Cortex of kidney (tissue), 1 donor: ENCODE measurements at places on chromosomes 2 and 18.

DNA sequence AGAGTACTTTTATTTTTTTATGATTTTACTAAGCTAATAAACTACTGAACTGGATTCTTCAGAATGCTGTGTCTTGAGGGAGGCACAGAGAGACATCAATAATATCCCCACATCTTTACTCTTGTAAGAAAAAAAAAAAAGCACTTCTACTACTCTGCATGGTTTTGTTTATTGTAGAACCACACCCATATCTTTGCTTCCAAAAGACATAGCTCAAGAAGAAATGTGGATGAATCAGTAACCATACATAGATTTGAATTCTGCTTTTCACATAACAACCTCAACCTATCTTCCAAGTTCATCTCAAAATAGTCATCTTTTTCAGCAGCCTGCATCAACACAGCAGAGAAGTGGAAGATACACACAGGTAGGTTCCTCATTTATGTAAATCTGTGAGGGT, 12.2 kb upstream of the COL5A2 start:
- no peak for DNase-seq

DNA sequence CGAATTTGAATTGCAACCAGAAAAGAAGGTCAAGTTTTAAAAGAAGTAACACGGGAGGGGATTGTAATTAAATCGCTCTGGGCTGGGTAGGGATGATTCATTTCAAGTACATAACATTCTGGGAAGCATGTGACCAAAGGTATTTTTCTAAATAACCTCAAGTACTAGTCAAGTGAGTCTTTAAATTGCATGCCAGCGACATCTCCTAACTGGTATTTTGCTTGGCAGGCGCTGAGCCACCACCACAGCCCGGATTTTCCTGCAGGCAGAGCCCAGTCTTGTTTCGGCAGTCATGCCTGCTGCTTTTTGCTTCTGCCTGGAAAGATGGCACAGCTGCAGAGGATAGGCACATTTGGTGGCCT, 33.7 kb upstream of the NPAS2 start:
- no peak for DNase-seq

GRCh38 chr18:21684731-21685130, 19.8 kb downstream of the ABHD3 start:
- no peak for DNase-seq

GRCh38 chr2:208722731-208723130, 316.1 kb downstream of the PTH2R start:
- no peak for DNase-seq

DNA sequence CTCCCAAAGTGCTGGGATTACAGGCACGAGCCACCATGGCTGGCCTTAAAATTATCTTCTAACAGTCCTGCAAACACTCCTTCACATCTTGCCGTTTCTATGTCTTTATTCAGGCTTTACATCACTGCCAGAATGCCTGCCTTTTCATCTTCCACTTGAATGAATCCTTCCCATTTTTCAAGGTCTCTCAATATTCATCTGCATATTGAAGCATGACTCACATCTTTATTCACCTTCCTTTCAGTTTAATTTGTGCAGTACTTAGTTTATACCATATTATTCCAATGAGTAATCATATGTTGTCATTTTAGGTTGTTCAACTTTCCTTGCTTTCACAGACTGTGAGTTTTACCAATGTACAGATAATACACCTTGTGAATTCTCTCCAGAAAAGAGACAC, 510.1 kb upstream of the PIK3C3 start:
- no peak for DNase-seq

- no peak for DNase-seq
Observed at GRCh38 chr18:35131387-35132020, 90.3 kb downstream of the MAPRE2 start.

DNA sequence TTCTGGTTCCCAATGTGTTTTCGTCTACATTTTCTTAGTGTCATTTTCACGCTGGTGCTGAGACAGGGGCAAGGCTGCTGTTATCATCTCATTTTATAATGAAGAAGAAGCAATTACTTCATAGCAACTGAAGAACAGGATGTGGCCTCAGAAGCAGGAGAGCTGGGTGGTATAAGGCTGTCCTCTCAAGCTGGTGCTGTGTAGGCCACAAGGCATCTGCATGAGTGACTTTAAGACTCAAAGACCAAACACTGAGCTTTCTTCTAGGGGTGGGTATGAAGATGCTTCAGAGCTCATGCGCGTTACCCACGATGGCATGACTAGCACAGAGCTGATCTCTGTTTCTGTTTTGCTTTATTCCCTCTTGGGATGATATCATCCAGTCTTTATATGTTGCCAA, 7.3 kb downstream of the IL36G start:
- DNase-seq: no peak

GRCh38 chr2:86686905-86687304, 33.2 kb upstream of the RMND5A start:
- no peak for DNase-seq

GRCh38 chr2:238558456-238559099, 131.9 kb downstream of the ASB1 start:
- DNase-seq: no peak

DNA sequence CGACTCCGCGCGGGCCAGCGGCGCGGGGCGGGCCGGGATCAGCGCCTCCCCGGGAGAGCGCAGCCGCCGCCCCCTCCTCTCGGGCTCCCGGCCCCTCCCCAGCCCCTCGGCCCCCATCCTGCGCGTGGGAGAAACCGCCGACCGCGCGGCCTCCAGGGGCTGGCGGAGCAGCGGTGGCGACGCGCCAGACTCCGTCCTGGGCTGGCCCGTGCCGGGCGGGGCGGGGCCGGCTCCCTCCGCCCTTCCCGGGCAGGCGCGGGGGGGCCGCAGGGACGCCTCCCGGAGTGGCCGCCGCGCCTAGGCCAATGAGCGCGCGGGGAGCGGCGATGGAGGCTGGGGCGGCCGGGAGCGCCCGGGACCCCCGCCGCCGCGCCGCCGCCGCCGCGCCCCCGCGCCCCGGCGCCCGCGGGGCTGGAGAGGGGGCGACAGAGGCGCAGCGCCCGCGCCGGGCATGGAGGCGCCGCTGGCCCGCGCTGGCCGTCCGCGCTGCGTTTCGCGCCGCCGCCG, 49.1 kb downstream of the KCNIP3 start:
- DNase-seq: no peak

DNA sequence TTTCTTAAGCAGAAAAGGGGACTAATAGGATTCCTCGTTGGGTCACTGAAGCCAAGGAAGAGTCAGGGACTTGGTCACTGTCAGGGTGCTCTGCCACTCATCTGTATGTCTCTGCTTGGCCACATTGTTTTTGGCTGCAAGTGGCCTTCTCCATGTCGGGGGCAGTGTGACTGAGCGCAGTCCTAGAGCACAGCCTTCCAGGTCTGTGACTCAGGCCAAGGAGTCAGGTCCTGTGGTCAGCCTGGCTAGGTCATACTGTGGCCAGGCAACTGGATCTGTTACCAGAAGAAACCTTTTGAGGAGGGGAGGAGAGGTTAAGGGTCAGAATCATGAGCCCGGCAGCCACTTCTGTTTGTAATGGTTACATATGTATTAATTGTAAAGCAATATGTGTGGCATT, 61.3 kb downstream of the GALNT1 start:
- no peak for DNase-seq

DNA sequence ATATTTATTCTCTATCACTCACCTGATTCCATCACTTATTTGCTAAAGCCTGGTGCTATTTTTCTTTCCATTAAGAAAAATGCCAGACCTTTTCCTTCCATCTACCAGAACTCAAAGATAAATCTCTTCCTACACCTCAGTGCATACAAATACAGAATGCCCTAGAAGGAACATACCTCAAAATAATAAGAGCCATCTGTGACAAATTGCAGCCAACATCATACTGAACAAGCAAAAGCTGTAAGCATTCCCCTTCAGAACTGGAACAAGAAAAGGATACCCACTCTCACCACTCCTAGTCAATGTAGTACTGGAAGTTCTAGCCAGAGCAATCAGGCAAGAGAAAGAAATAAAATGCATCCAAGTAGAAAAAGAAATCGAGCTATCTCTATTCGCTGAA, 315.9 kb upstream of the UBE2E3 start:
- DNase-seq: no peak

DNA sequence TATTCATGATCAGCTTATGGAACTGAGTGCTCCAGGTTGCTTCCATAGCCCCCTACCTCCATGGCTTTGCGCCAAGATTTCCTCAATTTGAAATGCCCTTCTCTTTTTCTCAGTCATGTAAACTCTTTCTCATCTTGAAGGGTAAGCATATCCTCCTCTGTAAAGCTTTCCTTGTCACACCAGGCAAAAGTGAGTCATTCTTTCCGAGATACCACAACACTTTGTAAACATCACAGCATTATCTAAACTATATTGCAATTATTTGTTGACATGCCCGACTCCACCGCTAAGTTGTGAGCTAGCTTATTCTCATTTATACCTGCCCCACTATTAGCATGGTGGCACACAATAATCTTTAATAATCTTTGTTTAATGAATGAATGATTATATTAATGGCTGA, 419.5 kb upstream of the CHST9 start:
- no peak for DNase-seq

GRCh38 chr18:38009320-38009719, 443.7 kb upstream of the CELF4 start:
- DNase-seq: no peak

GRCh38 chr2:209985874-209986273, 16.6 kb upstream of the RPE start:
- no peak for DNase-seq

- DNase-seq: no peak
Observed at GRCh38 chr2:152367547-152368390, 32.8 kb downstream of the FMNL2 start.

- DNase-seq: no peak
Observed at GRCh38 chr2:182132605-182133004, 147.0 kb downstream of the PPP1R1C start.

GRCh38 chr2:24262421-24262970, 87.6 kb downstream of the FAM228A start:
- no peak for DNase-seq

DNA sequence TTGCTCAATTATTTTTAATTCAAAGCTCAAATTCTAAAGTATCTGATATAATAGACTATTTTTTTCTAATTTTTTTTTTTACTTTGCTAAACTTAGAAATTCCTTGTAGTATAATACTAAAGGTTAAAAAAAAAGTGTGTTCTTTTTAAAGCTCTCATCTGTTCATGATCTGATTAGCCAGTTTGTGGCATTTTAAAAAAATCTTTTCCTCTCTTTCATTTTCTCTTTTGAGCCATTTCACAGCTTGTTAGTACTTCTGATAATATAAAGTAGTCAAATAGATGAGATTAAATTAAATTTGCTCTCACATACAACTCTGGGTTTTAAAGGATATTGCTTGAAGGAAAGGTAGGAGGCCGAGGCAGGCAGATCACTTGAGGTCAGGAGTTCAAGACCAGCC, 40.7 kb upstream of the NEMP2 start:
- DNase-seq: no peak

DNA sequence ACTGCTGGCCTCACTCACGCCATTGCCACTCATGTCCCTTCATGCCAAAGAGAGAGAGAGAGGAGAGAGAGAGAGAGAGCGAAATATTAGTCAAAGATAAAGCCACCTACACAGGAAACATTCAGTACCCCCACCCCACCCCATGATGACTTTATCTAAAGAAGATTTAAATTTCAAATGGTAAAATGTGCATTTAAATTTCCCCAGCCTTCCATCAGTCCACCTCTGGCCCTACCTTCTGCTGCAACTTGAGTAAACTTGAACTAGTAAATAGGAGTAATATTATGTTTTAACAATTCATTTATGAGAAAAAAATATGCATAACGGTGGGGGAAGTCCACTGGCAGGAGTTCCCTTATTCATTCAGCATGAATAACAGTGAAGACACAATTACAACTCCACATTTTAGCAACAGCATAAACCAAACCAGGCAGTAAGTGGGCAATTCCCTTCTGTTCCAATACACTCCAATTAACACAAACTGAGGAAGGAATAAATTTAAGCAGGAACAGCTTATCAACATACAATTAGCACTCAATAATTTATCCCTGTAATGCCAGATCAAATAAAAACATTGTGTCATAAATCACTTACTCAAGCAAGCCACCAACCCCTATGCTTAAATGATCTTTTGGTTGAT, 264.2 kb downstream of the LNPK start:
- no peak for DNase-seq

DNA sequence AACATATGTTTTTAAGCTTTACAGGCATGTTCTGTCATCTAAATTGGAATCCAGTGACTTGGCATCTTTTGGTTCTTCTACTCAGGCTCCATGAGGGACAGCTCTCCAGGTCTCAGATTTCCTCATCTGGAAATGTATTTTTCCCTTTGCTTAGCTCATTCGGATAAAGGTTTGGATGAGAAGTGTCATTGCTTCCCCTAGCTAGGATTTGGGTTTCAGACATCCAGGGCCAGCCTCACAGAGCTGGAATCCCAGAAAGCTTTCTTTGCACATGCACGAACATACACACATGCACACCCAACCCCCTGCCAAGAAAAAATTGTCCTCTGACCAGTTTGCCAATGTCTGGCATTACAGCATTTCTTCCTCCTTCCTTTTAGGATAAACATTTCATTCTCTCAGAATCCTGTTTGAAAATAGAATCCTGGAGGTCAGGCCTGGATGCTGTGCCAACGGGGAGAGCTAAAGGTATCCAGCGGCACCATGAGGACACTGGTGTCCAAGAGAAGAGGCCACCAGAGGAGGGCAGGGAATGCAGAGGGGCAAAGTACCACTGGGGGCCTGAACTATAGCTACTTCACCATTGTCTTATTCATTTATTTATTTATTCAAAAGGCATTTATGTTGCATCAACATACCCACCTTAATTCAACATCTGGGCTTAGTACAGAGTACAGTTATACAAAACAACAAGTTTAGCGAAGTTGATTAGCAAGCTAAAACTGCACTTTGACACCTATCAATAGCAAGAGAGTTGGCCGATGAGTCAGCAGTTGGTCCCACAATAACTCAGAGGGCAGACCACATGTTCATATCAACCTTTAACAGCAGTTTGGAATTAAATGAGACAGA, 97.9 kb upstream of the ATL2 start:
- no peak for DNase-seq

GRCh38 chr18:76874642-76875389, 52.5 kb downstream of the ZNF236 start:
- no peak for DNase-seq

GRCh38 chr2:190961918-190962487, 52.0 kb downstream of the STAT1 start:
- DNase-seq: no peak

DNA sequence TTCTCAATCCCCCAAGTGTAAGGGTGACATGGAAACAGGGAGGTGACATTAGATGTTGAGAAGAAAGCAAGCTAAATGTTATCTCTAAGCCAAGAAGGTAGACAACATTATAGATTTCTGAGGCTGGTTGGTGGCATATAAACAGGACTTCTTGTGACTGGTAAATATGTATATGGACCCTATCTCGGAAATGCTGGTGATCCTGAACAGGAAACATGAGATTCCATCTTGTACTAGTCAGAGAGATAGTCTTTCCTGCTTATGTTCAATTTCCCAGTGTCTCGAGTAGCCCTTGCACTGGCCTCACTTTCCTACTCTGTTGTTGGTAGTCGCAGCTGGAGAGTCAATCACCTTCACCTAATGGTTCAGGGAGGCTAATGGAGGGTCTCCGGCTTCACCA, 26.8 kb downstream of the MOGAT1 start:
- no peak for DNase-seq

GRCh38 chr2:60867007-60867406, 14.4 kb upstream of the REL start:
- DNase-seq: no peak
